CD4-positive, alpha-beta T cell (primary cell): ENCODE measurements at places on chromosomes 2 and 18. TPM values are rescaled to one million over a fixed set of nuclear protein-coding genes. Genes with fewer than 3 reads are reported as not detected.

FMNL2 gene
- total RNA-seq, result 0.31 TPM

VWC2L gene
- total RNA-seq, result not detected

COL3A1 gene
- total RNA-seq, result not detected

- DNase-seq, result no peak
Observed at GRCh38 chr2:8957628-8958027, 45.9 kb downstream of the MBOAT2 start.

GRCh38 chr2:150887926-150888325 is 373.7 kb downstream of the RBM43 start:
- no peak for DNase-seq

- no peak for DNase-seq
Observed at GRCh38 chr2:84495539-84496146, 20.7 kb upstream of the DNAH6 start.

DNA sequence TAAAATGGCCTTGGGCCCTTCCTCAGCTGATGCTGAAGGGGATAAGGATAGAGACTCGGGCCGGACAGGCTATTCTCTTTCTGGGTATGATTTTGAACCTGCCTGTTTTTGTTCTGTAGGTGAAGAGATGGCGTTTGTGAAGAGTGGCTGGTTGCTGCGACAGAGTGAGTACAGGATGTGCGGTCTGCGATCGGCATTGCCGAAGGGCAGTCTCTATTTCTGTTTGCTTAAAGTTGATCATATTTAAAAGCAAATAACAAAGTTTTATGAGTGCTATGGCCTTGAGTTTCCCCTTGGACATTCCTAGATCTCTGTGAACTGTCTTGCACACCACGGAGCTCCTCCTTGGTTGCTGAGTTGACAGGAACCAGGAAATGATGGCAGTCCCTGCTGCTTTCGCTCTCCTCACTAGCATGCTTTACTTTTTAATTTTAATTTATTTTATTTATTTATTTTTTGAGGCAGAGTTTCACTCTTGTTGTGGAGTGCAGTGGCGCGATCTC is 15.7 kb downstream of the PLEKHB2 start:
- no peak for DNase-seq
